Metanephros (tissue), 2 donors: ENCODE measurements at places on chromosomes 1 and 21. TPM values are rescaled to one million over a fixed set of nuclear protein-coding genes. Genes with fewer than 3 reads are reported as not detected.

The FCGR2B gene
- 5.3 TPM for total RNA-seq

The MFSD2A gene
- 4.4 TPM for total RNA-seq

The LAMC2 gene
- total RNA-seq: 5.5 TPM

The A3GALT2 gene
- 0.53 TPM for total RNA-seq
